ENCODE measurements at places on chromosomes 6 and 20.
A peak's percentile ranks its signal among the peaks of the same experiment; 100 is the strongest.

GRCh38 chr6:123928529-123928928 lies 124.9 kb downstream of the NKAIN2 start:
- DNase-seq, result no peak

DNA sequence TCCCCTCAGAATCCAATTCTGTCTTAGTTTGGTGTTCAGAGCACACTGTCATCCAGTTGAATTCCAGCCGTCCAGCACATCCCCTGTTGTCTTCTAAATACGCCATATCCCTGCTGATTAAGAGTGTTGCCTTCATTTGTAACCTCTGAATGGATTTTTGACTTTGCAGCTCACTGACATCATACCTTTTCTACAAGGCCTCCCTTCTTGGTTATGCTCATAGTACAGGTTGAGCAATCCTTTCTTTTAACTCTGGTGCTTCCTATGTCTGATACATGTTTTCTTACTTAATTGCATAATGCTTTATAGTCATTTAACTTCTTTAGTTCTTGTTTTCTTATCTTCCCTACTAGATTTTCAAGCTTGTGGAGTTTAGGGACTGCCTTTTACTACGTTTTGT lies 36.4 kb downstream of the XRN2 start:
- DNase-seq, result no peak

- peak; percentile 15 for DNase-seq
Observed at GRCh38 chr20:45857882-45858216, 435 bp downstream of the ZSWIM3 start.

GRCh38 chr6:109383438-109383940 lies 1.2 kb upstream of the CD164 start:
- DNase-seq, result no peak
